ENCODE measurements at places on chromosomes 1 and 21.

DNA sequence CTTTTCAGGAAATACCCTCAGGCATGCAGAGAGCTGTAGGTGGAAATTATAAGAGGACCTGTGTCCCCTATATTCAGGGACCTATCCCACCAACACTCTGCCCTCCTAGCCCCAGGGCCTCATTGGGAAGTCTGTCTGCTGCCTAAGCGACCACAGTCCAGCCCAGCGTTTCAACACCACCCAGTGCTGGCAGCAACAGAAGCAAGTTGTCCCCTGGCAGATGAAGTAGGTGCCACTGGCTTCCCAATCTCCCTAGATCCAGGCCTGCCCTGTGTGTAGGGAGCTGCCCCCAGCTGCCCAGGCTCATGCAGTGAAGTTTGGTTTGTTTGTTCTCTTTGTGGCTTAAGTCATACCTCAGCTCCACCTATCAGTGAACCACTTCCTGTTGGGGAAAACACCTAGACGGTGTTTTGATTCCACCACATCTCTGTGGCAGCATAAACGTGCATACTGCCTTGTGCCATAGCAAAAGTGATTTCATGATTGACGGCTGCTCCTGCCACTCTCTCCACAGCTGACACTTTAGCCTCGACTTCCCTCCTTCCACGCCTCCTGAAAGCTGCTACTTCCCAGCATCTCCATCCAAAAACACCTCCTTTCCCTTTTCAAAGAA is 8.1 kb upstream of the LEFTY1 start:
- DNase-seq = no peak

DNA sequence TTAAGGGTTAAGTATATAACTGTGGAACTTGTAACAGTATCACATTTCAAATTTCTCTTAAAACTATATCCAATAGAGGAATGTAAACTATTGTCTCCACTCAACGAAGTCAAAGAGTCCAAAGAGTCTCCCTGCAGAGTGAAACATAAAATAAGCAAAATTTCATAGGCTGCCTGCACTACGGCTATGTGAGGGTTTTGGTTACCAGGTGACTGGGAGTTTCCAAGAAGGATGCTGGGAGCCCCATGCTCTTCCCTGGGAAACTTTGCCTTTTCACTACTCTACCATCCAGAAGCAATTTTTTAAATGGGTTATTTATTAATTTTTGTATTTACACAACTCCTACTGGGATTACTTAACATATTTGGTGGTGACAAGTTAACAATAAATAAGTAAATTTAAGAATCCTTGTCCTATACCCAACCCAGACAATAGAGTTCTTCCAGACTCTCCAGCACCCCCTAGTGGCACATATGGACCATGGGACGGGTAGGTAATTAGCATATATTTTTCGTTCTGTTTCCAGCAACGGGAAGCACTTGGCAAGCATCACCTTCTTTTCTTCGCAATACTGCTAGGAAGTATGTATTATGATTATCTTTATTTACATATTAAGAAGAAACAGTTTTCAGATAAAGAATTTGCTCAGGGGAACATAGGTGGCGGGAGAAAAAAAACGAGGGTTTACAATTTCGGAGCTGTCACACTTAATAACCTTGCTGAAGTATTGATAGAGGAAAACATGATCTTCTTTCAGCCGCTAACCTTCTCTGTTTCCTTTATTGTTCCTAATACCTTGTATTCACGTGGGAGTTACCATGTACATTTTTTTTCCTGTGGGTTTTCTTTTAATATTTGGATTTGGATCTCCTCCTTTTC is 3.5 kb downstream of the FMO2 start:
- peak; percentile 59 for DNase-seq

- DNase-seq = no peak
Observed at GRCh38 chr1:174775621-174776020, 224.1 kb upstream of the CACYBP start.

DNA sequence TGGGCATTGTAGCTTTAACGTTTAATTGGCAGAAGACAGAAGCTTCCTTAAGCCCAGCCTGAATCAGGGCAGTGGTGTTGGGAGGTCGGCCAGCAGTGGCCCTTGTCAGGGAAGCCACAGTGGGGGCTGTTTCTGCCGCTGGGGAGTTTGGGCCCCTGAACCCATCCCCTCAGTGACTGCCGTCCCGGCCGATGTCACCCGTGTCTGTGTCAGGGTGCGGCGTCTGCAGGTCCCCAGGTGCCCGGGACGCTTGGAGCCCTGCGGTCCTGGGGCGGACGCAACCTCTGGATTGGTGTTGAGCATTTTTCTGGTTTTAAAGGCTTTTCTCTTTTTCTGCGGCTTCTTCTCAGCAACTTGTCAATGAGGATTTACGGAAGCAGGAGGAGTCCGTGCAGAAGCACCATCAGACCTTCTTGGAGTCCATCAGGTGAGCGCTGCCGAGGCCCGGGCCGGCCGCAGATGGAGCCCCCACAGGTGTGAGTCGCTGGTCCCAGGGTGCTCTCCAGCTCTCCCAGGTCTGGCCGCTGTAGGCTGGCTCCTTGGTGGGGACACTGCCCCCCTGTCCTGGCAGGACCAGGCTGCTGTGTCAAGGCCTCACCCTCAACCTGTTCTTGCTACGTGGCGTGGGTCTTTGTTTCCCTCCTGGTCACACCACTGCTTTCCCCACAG is 2.3 kb downstream of the ATAD3C start:
- no peak for DNase-seq

All from inflammatory macrophage (primary cell).